ENCODE measurements at places on chromosomes 1 and 21. TPM values are rescaled to one million over a fixed set of nuclear protein-coding genes. Genes with fewer than 3 reads are reported as not detected.

C1QTNF12 gene
- total RNA-seq: not detected

AADACL3 gene
- not detected for total RNA-seq

ESRRG gene
- total RNA-seq: 16.0 TPM

IL12RB2 gene
- total RNA-seq: 0.98 TPM

LCE2A gene
- not detected for total RNA-seq

MEF2D gene
- 36.4 TPM for total RNA-seq

TCHH gene
- total RNA-seq: not detected

- no peaks in the 10 kb centered on the region for H3K4me1 ChIP-seq
- H3K36me3 ChIP-seq: no peaks in the 10 kb centered on the region
- no peak overlapping the region for H3K4me3 ChIP-seq
- no peak overlapping the region for H3K27ac ChIP-seq
- no peak for DNase-seq
- H3K27me3 ChIP-seq: no peaks in the 10 kb centered on the region
These were observed 17.5 kb upstream of the VAMP3 start for GRCh38 chr1:7753641-7754040.

GRCh38 chr21:25907573-25908275, 173.0 kb downstream of the GABPA start:
- peak overlapping the region; percentile 59 for H3K27ac ChIP-seq
- no peaks in the 10 kb centered on the region for H3K36me3 ChIP-seq
- peak; percentile 30 for DNase-seq
- H3K4me1 ChIP-seq: peaks cover 20% of the 10 kb centered on the region

DNA sequence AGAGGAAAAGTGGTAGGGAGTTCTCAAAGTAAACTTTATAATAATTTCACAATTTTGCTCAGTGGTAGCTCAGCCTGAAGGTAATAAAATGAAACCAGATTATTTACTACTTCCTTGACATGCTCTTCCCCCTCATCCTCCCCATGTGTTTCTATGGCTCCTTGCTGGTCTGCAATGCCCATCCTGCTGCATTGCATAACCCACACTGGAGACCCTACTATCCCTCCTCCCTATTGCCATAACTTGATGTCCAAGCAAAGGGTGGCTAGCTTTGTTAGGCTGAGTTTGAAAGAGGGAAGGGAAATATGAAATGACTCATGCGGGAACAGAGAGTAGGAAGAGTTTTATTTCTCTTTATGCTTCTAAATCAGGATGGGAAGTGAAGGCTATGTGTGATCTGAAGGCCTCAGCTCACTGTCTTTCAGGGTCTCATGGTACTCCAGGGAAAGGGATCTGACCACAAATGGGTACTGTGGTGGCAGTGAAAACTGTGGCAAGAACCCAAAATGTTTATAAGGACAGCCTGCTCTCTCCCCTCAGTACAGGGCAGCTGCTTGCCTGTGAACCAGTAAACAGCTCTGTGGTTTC, 36.4 kb upstream of the HSD17B7 start:
- no peak for DNase-seq
- H3K4me1 ChIP-seq: no peaks in the 10 kb centered on the region
- H3K4me3 ChIP-seq: no peak overlapping the region
- H3K36me3 ChIP-seq: no peaks in the 10 kb centered on the region

DNA sequence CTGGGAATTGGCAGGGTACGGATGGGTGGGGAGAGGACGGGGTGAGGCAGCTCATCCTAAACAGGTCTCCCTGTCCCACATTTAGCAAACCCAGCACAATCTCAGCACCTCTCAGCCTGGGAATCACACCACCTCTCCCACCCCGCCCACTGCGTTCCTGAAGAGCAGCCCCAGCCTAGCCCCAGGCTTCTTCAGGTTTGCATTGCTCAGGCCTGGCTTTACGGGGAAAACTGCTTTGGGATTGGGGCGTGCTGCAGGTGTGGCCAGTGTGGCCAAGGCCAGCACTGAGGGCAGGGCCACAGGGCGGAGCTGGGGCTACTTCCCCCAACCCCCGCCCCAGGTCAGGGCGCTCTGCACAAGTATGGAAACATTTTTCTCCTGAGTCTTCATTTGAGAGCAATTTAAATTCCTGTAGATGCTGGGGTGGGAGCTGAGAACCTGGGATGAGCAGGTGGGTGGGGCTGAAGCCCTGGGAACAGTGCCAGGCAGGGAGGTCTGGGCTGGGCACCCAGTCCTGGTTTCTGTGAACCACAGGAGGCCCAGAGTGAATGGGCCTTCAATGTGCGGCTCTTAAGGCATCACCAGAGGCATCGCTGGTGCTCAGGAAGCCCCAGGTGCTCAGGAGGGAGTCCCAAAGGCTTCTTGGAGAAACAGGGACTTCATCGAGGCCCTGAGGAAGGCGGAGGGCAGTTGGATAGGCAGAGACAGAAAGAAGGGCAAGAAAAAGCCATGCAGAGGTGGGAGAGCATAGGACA, 24.1 kb downstream of the TNNT2 start:
- H3K4me1 ChIP-seq: no peaks in the 10 kb centered on the region
- H3K27ac ChIP-seq: no peak overlapping the region
- no peak overlapping the region for H3K4me3 ChIP-seq
- DNase-seq: no peak
- no peaks in the 10 kb centered on the region for H3K36me3 ChIP-seq

- no peaks in the 10 kb centered on the region for H3K36me3 ChIP-seq
- DNase-seq: peak; percentile 83
- H3K27me3 ChIP-seq: no peaks in the 10 kb centered on the region
- no peak overlapping the region for H3K27ac ChIP-seq
These were observed 25.0 kb downstream of the CD244 start for GRCh38 chr1:160837558-160838205.

- H3K27me3 ChIP-seq: no peaks in the 10 kb centered on the region
- no peak overlapping the region for H3K4me3 ChIP-seq
- no peak for DNase-seq
- H3K27ac ChIP-seq: no peak overlapping the region
- no peaks in the 10 kb centered on the region for H3K4me1 ChIP-seq
These were observed 187.5 kb downstream of the LMX1A start for GRCh38 chr1:165169028-165169427.

GRCh38 chr1:64933296-64934070, 32.9 kb downstream of the JAK1 start:
- no peaks in the 10 kb centered on the region for H3K36me3 ChIP-seq
- H3K4me3 ChIP-seq: no peak overlapping the region
- peak overlapping the region; percentile 41 for H3K27ac ChIP-seq
- H3K4me1 ChIP-seq: peaks cover 21% of the 10 kb centered on the region

GRCh38 chr1:237864338-237865244, 26.1 kb downstream of the ZP4 start:
- no peak overlapping the region for H3K27ac ChIP-seq
- no peaks in the 10 kb centered on the region for H3K27me3 ChIP-seq
- peaks cover 12% of the 10 kb centered on the region for H3K4me1 ChIP-seq
- no peak overlapping the region for H3K4me3 ChIP-seq
- peak; percentile 80 for DNase-seq

GRCh38 chr1:181104042-181104789, 15.7 kb downstream of the IER5 start:
- peak overlapping the region; percentile 74 for H3K4me3 ChIP-seq
- no peaks in the 10 kb centered on the region for H3K27me3 ChIP-seq
- H3K36me3 ChIP-seq: no peaks in the 10 kb centered on the region
- peaks cover 4% of the 10 kb centered on the region for H3K4me1 ChIP-seq
- peak; percentile 24 for DNase-seq

GRCh38 chr1:74952786-74953185, 181.4 kb upstream of the LHX8 start:
- H3K27me3 ChIP-seq: no peaks in the 10 kb centered on the region
- no peak overlapping the region for H3K27ac ChIP-seq
- DNase-seq: no peak
- no peaks in the 10 kb centered on the region for H3K4me1 ChIP-seq
- H3K36me3 ChIP-seq: no peaks in the 10 kb centered on the region
- H3K4me3 ChIP-seq: no peak overlapping the region

- no peak for DNase-seq
- H3K36me3 ChIP-seq: no peaks in the 10 kb centered on the region
- H3K27me3 ChIP-seq: no peaks in the 10 kb centered on the region
- no peak overlapping the region for H3K27ac ChIP-seq
- no peak overlapping the region for H3K4me3 ChIP-seq
These were observed 226.3 kb upstream of the USP24 start for GRCh38 chr1:55441489-55441888.

- no peak overlapping the region for H3K27ac ChIP-seq
- DNase-seq: peak; percentile 5
- no peaks in the 10 kb centered on the region for H3K27me3 ChIP-seq
- H3K4me3 ChIP-seq: no peak overlapping the region
- H3K36me3 ChIP-seq: no peaks in the 10 kb centered on the region
These were observed 16.5 kb upstream of the ATP6V1G3 start for GRCh38 chr1:198556971-198557370.

DNA sequence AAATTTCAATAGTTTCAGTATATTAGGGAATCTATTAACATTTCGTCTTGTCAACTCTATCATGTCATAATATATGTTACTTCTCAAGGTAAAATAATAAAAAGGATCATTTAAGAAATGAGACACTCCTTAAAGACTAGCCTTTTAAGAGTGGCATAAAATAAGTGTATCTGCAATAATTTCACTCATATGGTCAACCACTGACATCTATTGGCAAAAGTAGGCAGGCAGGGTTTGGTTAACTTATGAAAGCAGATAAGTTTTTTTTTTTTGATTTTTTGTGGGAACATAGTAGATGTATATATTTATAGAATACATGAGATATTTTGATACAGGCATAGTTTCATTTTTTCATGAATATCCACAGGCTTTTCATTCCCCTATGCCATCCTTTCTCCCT, 5.5 kb upstream of the RGS21 start:
- no peak for DNase-seq
- H3K36me3 ChIP-seq: no peaks in the 10 kb centered on the region
- H3K4me1 ChIP-seq: no peaks in the 10 kb centered on the region
- H3K4me3 ChIP-seq: no peak overlapping the region

DNA sequence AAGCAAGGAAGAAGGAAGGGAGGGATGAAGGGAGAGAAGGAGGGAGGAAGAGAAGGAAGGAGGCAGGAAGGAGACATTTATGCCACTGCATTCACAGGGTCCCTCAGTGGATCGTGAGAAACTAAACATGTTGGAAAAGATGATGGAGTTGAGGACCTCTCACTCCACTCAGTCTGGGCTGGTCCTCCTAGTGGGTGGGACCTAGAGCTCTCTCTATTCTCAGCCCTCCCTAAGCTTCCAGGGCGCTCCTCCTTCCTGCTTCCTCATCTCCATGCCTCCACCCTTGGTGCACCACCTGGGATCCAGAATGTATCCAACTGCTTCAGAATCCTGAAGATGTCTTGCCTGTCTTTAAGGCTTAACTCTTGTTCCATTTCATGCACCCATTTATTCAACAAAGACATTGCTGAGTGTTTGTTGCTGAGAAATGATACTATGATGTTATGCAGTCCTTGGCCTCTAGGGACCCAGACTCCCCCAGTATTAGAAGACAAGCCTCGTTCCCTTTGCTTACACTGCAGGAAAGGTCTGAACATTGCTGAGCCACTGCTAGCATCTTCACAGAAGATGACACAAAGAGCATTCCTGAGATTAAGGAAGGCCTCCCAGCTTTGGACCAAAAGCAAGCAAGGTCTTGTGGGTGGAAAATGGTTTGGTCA, 88.5 kb downstream of the BEND5 start:
- no peaks in the 10 kb centered on the region for H3K27me3 ChIP-seq
- no peak for DNase-seq
- no peak overlapping the region for H3K4me3 ChIP-seq
- no peak overlapping the region for H3K27ac ChIP-seq
- H3K36me3 ChIP-seq: no peaks in the 10 kb centered on the region

DNA sequence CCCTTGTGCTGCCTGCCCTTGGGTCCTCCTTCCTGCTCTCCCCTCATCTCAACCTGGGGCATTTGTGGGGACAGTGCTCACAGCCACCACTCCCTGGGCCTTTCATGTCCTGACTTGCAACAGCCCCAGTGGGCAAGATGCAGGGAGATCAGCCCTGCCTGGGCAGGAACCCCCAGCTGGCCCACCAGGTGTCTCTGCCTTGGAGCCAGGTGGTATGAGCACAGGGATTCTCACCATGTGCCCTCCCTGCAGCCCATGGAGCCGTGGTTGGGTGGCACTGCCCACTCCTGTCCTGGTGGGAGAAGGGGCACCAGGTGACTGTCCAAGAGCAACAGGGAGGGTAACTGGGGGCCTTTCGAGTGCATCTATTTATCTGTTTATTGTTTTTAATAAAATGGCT, 100.4 kb downstream of the AJAP1 start:
- H3K4me3 ChIP-seq: no peak overlapping the region
- no peak for DNase-seq
- H3K4me1 ChIP-seq: no peaks in the 10 kb centered on the region
- H3K27ac ChIP-seq: no peak overlapping the region
- no peaks in the 10 kb centered on the region for H3K27me3 ChIP-seq

GRCh38 chr1:29239142-29239541, 2.8 kb downstream of the PTPRU start:
- H3K36me3 ChIP-seq: no peaks in the 10 kb centered on the region
- no peak overlapping the region for H3K27ac ChIP-seq
- no peak overlapping the region for H3K4me3 ChIP-seq

DNA sequence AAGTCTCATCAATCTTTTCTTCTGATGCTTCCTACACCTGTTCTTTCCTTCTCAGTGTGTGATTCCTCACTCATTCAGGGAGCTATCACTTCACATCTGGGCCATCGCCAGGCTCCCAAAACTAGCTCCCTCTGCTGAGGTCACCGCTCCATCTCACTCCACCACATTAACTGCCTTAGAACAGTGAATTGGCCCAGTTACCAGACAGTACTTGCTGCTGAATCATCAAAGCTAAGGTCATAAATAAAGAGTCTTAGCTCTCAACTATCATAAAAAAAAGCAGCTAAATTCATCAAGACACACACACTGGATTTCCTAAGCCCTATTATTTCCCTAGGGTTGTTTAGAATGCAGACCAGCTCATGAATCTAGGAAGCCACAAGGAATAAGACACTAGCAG, 18.8 kb upstream of the SRM start:
- no peak overlapping the region for H3K27ac ChIP-seq
- H3K27me3 ChIP-seq: no peaks in the 10 kb centered on the region
- no peaks in the 10 kb centered on the region for H3K4me1 ChIP-seq
- H3K4me3 ChIP-seq: no peak overlapping the region
- no peak for DNase-seq
